ENCODE measurements at places on chromosomes 3 and 15. TPM values are rescaled to one million over a fixed set of nuclear protein-coding genes. Genes with fewer than 3 reads are reported as not detected.

Gene STX19
- total RNA-seq: not detected

Gene A4GNT
- not detected for total RNA-seq

Gene TMEM266
- total RNA-seq: 0.09 TPM

Gene GP9
- not detected for total RNA-seq

Gene RARRES1
- total RNA-seq: 9.2 TPM

Gene TRPM1
- total RNA-seq: not detected

Gene BLOC1S6
- total RNA-seq: 19.2 TPM

Gene SAMD7
- total RNA-seq: not detected

Gene CHRM5
- total RNA-seq: 0.02 TPM

Gene CHRNA3
- total RNA-seq: 0.46 TPM

Gene KBTBD12
- not detected for total RNA-seq

Gene MYH15
- total RNA-seq: 0.18 TPM

Gene SEMA5B
- 0.21 TPM for total RNA-seq

Gene SLC28A1
- total RNA-seq: 0.05 TPM

Gene EPB42
- not detected for total RNA-seq

Gene ZDHHC23
- 4.4 TPM for total RNA-seq

Gene PLA2G4E
- total RNA-seq: not detected

Gene CDC25A
- 8.8 TPM for total RNA-seq

Gene PARP14
- total RNA-seq: 7.9 TPM

Gene VEPH1
- 0.13 TPM for total RNA-seq

Gene CSPG4
- total RNA-seq: 0.06 TPM

Gene CFAP44
- total RNA-seq: 1.9 TPM

Gene SLC2A2
- not detected for total RNA-seq

Gene GPR15
- not detected for total RNA-seq

Gene PPP4R2
- total RNA-seq: 37.2 TPM

Gene TICRR
- total RNA-seq: 13.6 TPM

Gene ADGRG7
- not detected for total RNA-seq

Gene WDR93
- 0.13 TPM for total RNA-seq

Gene CLDN16
- not detected for total RNA-seq

Gene FGF7
- total RNA-seq: not detected

Gene SLC33A1
- 17.4 TPM for total RNA-seq

Gene PPP2R3A
- 3.3 TPM for total RNA-seq

Gene LDHAL6B
- total RNA-seq: not detected

Gene CPNE9
- 0.14 TPM for total RNA-seq

Gene GTF2E1
- 17.0 TPM for total RNA-seq

Gene C3orf49
- total RNA-seq: not detected

Gene VPS18
- total RNA-seq: 18.3 TPM

Gene ERICH6
- total RNA-seq: not detected

Gene TGM5
- total RNA-seq: not detected

Gene KNL1
- total RNA-seq: 5.1 TPM

Gene DAPK2
- 4.2 TPM for total RNA-seq

Gene TRIM42
- total RNA-seq: not detected

Gene BTLA
- not detected for total RNA-seq

Gene PLD1
- 10.9 TPM for total RNA-seq

Gene EEF1AKMT4
- total RNA-seq: 14.1 TPM

Gene UBR1
- total RNA-seq: 3.7 TPM

Gene PYGO1
- 6.0 TPM for total RNA-seq

Gene DYNC1LI1
- total RNA-seq: 38.7 TPM

Gene TMEM207
- total RNA-seq: not detected

Gene SCAANT1
- not detected for total RNA-seq

Data from A549 treated with CORT108297 at 1 μM for 4 hours (cell line).